Fibroblast of skin of left biceps (primary cell): ENCODE measurements at places on chromosomes 12 and 14.

DNA sequence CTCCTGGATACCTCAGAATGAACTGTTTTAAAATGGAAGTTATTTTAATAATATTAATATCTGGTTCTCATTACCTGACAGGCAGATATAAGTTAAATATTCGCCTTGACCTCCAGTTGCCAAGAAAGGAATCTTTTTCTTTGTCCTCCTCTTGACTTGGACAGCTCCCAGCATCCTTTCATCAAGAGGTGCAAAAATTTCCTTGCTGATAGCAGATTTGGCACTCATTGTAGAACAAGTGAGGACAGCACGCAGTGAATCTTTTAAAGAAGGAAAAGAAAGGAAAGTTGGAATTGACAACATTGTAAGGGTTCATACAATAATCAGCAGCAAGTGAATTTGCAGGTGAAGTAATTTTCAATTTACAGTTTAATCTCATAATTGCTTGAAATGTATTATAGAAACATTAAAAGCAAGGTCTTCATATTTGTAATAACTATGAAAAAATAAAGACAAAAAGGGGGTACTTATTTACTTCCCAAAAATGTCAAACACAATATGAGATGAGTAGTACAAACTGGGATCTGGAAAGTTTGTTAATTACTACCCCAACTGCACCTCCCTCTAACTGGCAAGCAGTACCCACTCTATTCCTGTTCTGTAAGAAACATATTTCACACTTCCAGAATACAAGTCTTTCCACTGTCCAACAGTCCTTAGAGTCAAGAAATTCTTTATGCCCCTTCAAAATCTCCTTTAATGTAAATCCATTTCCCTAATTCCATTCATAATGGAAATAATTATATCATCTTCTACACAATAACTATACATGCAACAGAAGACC, 75.2 kb downstream of the STXBP6 start:
- DNase-seq = no peak

DNA sequence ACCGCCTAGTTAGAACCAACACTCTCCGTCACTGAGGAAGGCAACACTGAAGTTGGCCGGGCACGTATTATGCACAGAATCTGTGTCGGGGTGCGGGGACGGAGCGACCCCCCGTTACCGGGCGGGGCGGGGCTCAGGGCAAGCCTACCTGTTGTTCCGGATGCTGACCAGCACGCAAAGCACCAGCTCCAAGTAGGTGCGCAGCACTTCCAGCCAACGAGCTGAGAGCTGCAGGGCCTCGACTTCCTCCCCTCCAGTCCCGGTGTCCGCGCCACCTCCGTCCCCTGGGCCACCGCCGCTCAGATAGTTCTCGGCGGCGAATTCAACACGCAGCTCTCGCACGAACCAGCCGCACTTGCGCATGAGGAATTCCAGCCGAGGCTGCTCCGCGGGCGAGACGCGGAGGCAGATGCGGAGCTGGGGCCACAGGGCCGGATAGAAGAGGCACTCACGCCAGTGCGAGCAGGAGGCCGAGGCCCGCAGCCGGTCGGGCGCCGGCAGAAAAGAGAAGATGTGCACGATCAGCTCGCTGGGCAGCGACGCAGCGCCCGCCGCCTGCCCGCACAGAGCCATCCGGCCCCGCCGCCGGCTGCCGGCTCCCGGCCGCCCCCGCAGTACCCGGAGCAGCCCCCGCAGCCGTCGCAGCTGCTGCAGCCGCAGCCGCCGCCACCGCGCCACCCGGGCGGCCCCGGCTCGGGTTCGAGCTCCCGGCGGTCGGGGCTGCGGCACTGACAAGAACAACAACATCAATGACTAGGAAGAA, 636 bp downstream of the FBXO33 start:
- DNase-seq = no peak

DNA sequence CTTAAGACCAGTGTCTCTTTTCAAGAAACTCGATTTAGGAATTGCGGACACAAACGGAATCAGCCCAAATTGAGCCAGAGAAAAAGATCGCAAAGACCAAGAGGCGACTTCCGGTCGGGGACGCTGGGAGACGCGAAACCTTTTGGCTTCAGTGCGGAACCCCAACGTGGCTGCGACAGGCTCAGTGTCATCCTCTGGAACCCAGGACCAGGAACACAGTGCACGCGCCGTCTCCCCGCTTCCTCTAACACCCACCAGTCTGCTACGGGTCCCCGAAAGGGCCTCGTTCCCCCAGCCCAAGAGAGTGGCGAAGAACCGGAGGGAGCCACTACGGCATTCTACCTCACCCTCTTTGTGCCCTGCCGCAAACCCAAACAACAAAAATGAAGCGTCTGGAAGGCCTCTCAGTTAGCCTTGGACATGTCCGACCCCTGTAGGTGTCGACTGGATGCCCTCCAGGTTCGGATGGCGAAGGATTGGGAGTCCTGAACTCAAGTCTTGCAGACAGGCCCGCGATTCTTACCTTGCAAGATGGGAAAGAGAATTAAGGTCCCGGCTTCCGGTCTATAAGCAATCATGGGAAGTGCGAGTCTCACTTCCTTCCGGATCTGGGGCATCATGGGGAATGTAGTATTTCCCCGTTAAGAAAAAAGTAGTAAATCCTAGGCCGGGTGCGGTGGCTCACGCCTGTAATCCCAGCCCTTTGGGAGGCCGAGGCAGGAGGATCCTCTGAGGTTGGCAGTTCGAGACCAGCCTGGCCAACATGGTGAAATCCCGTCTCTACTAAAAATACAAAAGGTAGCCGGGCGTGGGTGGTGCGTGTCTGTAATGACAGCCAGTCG, at the start of gene RPL6:
RPL6 (minus strand) TSS at position 542 of the 842 bp plus-strand sequence. CDS start 949 bp downstream, outside the sequence.
- peak; percentile 83 for DNase-seq

- no peak for DNase-seq
These were observed 214.9 kb downstream of the KTN1 start for GRCh38 chr14:55794655-55795595.

DNA sequence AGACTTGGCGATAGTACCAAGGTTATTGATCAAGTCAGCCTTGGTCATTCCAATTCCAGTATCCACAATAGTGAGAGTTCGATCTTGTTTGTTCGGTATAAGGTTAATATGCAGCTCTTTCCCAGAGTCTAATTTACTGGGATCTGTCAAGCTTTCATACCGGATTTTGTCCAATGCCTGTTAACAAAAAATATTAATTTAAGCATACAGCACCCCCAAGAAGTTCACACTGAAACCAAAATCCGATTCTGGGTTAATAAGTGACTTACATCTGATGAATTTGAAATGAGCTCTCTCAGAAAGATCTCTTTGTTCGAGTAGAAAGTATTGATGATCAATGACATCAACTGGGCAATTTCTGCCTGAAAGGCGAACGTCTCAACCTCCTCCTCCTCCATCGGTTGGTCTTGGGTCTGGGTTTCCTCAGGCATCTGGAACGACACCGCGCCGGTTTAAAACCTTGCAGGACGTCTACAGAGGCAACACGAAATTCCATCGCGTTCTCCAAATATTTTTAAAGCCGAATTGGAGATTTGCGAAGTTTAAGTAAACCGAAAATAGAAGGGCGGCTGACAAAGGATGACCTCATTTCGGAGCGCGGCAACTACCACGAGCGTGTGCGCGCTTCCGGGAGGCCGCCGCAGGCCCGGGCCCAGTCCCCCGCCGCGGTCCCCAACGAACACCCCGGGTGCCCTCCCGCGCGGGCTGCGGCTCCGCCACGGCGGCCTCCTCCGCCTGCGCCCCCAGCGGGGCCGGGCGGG, 716 bp downstream of the HSP90AA1 start:
- DNase-seq = no peak

GRCh38 chr14:81430235-81430634, 30.1 kb upstream of the STON2 start:
- DNase-seq = no peak
